Aorta (tissue), 5 donors: ENCODE measurements at places on chromosomes 4 and X. TPM values are rescaled to one million over a fixed set of nuclear protein-coding genes. Genes with fewer than 3 reads are reported as not detected.

- no peak for DNase-seq
Measured at GRCh38 chr4:55928846-55929245, 19.9 kb upstream of the CEP135 start.

DNA sequence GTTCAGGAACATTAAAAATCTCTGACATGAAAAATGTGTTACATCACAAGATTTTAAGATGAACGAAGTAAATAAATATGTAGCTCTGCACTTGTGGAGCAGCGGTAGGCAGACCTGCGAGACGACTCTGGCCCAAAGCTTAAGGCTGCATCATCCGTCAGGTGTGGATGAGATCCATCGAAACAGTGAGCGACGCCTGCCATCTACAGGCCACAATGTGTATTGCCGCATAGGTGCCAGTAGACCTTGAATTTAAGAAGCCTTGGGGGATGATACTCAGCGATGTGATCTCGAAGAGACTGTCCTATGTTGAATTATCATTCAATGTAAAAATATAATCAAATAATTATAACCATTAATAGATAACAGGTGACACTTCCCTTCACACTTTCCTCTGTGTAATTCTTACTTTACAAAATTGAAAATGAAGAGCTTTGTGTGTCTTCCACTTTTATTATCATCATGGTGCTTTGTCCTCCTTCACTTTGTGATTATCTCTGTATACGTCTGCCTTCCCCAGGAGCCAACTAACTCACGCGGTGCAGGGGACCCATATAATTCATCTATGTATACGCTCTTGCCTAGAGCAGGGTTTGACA lies 851.0 kb downstream of the RAB28 start:
- peak; percentile 86 for DNase-seq

DNA sequence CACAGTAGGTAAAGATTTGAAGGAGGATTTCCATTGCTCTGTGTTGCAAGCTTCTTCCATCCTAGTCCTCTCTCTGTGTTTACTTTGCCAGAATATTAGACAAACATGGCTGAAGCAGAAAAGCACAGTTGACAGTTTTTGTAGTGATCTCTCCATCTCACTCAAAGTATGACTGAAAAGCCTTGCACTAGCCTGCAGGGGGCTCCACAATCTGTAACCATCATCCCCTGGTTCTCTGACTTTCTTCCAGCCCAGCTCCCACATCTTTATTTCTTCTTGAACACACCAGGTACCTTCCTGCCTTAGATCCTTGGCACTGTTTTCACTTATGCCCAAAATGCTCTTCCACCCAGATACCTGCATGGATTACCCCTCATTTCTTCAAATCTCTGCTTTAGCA lies 34.1 kb upstream of the HHIP start:
- no peak for DNase-seq

DNA sequence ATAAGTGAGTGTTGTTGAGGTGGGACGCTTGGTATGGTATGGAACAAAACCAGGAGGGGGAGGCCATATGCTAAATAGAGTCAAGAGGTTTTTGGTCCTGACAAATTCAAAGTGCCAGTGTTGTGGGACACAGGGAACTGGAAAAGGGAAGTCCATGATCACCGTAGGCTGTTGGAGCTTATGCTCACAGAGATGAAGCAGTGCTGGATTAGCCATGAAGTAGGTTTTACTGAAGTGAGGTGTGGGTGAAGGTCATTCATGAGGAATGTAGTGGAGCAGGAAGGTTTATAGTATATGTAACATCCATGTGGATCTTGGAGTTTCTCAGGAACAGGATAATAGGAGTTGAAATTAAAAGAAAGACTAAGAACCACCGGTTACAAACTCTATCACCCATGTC lies 256.1 kb upstream of the PITX2 start:
- DNase-seq = no peak

DNA sequence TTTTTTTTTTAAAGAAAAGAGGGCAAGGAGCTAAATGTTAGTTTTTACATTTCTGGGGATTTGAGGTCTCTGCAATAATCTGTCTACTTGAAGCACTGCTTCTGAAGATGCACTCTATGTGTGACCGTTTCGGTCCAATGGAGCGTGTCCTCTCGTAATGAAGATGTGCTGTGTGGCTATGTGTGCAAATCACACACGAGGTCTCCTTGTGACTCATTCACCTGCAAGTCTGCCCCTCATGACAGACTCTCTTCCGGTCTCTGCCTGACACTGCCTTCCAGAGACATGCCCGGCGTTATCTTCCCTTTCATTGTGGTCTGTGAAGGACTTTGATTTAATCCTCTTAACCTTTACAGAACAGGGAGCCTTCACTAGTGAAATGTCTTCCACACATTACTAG lies 84.3 kb downstream of the TRAM1L1 start:
- no peak for DNase-seq

DNA sequence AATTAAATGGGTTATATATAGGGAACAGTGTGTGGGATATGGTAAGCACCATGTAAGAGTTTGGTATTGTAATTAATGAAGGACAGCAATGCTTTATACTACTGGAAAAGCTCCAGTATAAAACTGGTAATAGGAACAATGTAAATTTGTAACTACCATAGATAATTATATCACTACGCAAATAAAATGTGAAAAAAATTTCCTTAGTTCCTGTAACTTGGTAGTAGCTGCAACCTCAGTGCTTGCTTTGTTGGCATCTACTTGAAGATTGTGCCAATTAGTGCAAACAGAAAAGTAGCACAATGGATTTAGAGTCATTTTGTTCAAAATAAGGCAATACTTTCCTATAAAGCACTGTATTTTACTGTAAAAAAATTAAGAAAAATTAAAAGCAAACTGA lies 34.4 kb upstream of the SH3RF1 start:
- no peak for DNase-seq

DNA sequence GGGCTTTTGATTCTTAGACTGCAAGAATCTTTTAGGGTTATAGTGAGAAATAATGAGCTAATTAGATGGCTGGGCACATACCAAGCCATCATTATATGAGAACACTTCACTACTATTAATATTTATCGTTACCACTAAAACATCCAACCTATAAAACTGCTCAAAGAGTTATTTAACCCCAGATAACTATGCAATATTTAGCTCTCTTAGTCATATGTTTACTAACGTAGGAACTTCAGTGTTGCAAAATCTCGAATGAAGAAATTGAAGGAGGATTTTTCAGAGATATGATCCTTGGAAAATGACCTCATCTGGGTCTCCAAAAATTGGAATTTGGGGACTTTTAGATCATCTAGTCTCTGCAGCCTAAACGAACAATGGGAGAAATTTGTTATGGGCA lies 265.0 kb upstream of the RPS6KA3 start:
- no peak for DNase-seq

DNA sequence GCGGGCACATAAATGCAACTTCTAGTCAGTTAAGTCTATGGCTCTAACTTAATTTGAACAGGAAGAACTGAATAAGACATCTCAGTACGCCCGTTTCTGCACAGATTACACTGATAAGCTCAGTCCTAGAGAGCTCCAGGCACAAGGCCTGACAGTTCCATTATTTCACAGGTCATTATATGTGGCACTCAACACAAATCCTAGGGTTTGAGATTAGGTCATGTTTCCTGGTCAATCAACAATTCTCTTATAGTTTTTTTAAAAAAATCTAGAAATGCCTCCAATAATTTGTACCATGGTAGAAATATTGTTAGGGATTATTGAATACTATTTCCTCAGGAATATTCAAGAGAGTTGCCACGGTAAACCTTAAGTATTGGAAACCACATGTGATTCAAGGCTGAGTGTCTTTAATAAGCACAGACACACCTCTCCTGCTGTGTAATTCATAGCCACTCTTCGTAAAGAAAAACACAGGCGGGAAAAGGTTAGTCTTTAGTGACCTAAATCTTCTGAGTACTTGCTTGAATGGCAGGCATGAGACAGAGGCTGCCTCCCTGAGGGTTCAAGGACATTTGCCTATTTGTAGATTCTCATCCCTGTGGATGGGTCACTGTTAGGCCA lies 342.9 kb upstream of the ADGRL3 start:
- no peak for DNase-seq

DNA sequence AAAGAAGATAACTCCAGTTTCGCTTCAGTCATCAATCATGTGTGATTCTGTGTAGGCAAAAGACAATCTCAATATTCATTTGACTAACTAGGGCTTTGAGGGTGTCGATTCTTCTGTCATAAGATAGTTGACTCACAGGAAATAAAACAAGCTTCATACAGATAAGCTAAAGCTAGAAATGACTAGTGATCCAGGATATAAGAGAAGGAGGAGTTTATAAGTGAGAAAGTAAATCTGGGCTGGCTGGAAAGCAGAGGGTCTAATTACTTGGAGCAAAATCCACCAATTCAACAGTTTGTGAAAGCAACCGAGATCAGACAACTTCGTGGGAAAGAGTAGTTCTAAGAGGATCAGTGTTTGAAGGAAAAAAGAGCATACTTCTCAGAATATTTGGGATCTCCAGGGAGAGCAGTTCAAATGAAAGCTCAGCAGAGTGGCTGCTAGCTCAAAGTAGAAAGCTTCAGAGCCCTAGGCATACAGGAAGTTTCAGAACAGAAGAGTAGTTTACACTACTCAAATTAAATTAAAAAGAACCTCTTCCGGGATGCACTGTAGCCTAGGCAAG lies 429.3 kb downstream of the INPP4B start:
- DNase-seq = no peak

GRCh38 chr4:8058031-8058479 lies 100.6 kb downstream of the ABLIM2 start:
- DNase-seq = no peak

GRCh38 chrX:86604607-86605006 lies 456.4 kb downstream of the DACH2 start:
- DNase-seq = no peak

DNA sequence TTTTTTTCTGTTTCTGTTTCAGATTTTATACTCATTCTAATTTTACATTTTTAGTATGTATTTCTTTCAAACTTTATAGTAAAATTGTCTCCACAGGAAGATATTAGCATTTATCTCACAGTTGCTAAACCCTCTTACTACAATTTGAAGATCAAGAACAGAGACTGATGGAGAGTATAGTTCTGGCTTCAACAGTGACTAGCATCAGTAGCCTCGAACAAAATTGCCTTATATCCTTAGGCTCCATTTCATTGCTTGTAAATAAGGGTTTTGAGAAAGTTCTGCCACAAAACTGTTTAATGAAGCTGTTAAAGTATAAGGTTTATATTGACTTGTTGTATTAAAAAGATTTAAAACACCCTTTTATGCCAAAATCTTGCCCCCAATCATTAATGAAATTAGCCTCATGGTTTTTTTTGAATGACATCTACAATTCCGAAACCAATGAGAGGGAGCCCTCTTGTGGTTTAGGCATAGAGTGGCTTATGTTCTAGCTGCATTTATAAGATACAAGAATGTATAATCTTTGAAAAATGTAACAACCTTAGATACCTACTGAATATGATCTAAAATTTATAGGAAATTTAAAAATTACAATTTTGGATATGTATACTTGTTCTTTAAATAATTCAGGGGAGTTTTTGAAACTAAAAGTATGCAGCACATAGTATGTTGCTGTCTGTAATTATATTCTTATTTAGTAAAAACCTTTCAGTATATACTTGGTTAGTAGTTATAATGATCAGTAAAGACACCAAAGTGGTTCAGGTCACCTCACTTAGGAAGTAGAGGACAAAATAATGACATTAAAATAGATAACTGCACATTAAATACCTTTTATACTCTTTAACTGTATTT lies 109.8 kb upstream of the HPGD start:
- no peak for DNase-seq

DNA sequence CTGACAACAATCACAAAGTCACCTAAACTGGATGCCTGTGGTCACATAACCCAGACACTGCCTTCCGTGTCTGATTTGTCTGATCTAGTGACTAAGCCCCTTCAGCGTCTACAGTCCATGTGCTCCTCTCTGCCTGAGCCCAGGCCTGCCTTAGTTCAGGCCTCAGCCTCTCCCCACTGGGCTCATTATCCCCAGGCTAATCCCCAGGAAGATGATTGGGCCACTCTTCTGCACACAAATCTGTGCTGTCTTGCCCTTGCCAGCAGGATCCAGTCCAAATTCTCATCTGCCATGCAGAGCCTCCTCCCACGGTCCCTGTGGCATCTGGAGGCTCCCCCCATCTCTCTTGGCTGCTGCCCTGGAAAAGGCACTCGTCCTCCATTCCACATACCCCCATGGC lies 96.5 kb downstream of the SLC2A9 start:
- DNase-seq = no peak

DNA sequence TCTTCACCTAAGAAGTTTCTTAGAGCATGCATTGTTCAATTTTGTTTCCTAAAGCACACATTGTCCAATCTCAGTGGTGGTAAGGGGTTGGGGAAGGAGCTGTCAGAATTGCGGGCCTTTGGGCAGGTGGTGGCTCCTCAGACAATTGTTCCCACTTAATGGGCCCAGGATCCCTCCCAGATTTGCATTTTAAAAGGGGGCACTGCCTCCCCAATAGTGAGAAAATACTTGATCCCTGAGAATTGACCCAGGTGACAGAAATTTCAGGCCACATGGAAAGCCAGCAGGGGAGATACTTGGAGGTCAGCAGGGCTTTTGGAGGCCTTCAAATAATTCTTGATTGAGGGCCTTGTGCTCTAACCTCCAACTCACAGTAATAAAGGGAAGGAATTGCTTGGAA lies 217.1 kb downstream of the ZNF674 start:
- DNase-seq = no peak

DNA sequence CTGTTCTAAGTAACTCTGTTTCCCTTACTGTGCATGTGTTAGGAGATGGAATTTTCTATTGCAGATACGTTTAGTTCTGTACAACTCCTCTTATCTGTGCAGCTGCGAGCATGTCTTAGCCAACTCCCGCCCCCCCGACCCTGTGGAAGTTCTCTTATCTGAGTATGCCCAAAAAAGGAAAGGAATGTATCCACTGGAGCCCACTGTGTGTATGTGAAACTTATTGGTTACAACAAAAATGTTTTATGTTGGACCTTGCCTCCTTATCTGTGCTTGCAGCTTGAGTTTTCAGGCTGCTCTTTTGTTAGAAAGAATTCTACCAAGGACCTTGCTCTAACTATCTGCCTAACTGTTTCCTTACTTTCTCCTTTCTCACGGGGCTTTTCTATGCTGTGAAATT lies 24.2 kb upstream of the DCAF8L2 start:
- DNase-seq = no peak

- peak; percentile 51 for DNase-seq
Measured at GRCh38 chr4:3223346-3223745, 25.6 kb upstream of the MSANTD1 start.

- no peak for DNase-seq
Measured at GRCh38 chr4:82787342-82787741, 11.3 kb downstream of the SCD5 start.

Gene NXF2
- not detected for total RNA-seq

Gene IL2
- not detected for total RNA-seq

Gene IQCM
- total RNA-seq = not detected

Gene CNKSR2
- 1.6 TPM for total RNA-seq

Gene F11
- 0.26 TPM for total RNA-seq

Gene CNGA1
- 5.5 TPM for total RNA-seq

Gene NDST3
- total RNA-seq = not detected

Gene CYTL1
- 4.3 TPM for total RNA-seq
